ENCODE measurements at places on chromosomes 7 and 10.

- no peak for DNase-seq
These were observed 28.8 kb upstream of the PDGFA start for GRCh38 chr7:548401-548800.

DNA sequence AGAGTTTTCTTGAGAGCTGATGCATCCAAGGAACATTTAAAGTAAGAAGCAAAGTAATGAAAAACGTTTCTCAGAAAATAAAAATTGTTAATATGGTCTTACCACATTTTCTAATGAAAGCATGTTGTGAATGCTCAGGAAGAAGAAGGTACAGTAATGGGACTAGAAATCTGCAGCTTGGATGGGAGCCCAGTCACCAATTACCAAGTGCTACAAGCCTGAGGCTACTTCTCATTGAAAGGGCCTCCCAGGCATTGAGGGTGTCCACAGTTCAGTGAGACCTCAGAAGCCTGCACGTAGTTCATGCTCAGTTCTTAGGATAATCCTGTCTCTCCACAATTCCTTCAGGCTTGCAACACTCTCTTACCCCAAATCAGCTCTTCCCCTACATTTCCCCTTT, 17.6 kb downstream of the PTN start:
- no peak for DNase-seq

DNA sequence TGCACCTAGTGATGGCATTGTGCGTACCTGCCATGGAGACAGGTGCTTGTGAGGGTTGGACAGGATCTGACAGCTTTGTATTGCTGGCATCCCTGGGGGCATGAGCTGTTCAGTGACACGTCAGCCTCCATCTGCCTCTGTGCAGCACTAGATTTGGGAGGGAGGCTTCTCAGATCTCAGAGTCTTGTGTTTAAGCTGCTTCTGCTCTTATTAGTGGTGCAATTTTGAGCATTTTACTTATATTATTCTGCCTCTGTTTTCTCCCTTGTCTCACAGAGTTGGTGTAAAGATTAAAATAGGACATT, 5.1 kb downstream of the ARHGAP22 start:
- DNase-seq, result no peak

GRCh38 chr10:7419998-7420397, 9.2 kb upstream of the SFMBT2 start:
- DNase-seq, result no peak

GRCh38 chr7:8058322-8058721, 89.7 kb downstream of the GLCCI1 start:
- no peak for DNase-seq

GRCh38 chr7:148380596-148381419, 209.8 kb upstream of the C7orf33 start:
- no peak for DNase-seq

Data from H4 (cell line).